Chondrocyte (in vitro differentiated cells): ENCODE measurements at places on chromosomes 12 and 14. TPM values are rescaled to one million over a fixed set of nuclear protein-coding genes. Genes with fewer than 3 reads are reported as not detected.

GRCh38 chr12:3595721-3596120 lies 104.7 kb downstream of the PRMT8 start:
- no peak overlapping the region for H3K4me3 ChIP-seq
- H3K36me3 ChIP-seq = no peaks in the 10 kb centered on the region
- no peaks in the 10 kb centered on the region for H3K4me1 ChIP-seq
- DNase-seq = peak; percentile 59

DNA sequence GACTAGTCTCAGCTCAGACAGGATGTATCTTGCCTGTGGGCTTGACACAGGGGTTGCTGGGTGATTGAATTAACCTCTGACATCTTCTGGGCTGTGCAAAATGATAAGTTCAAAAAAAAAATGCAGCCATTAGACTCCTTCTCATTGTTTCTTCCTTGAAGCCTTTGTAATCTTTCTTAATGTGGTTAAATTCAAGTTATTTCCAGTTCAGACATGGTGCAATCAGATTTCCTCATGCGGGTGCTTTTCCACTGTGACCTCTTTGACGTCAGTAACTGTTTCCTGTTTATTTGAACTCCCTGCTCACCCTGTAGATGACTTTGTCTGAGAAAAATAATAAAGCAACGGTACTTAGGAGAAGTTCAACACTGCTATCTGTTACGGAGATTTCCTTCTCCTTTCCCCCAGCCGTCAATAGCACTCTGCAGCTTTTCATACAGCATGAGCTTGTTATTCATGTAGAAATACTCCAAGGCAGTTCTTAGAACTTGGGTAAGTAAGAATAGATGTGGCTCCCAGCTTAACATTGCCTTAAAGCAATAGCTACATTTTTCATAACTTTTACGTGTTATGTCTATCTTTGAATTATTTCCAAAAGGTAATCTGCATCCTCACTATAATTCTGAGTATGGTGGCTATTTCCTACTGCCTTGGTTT lies 155.5 kb downstream of the PRKCH start:
- H3K4me1 ChIP-seq = peaks cover 69% of the 10 kb centered on the region
- peak overlapping the region; percentile 18 for H3K4me3 ChIP-seq
- H3K27ac ChIP-seq = peak overlapping the region; percentile 91

- H3K36me3 ChIP-seq = peaks cover 14% of the 10 kb centered on the region
- peaks cover 16% of the 10 kb centered on the region for H3K4me1 ChIP-seq
- no peak for DNase-seq
- H3K4me3 ChIP-seq = no peak overlapping the region
These were observed 49.0 kb upstream of the ISM2 start for GRCh38 chr14:77547512-77548180.

- H3K36me3 ChIP-seq = no peaks in the 10 kb centered on the region
- no peak for DNase-seq
- peaks cover under 1% of the 10 kb centered on the region for H3K4me1 ChIP-seq
- no peak overlapping the region for H3K27ac ChIP-seq
- H3K27me3 ChIP-seq = no peaks in the 10 kb centered on the region
These were observed 9.2 kb downstream of the EXOC3L4 start for GRCh38 chr14:103103461-103104388.

The PLEKHG7 gene
- total RNA-seq = not detected in 3 replicates

The CAPRIN2 gene
- 23.7 to 28.3 TPM (median 25.3 TPM) in 3 replicates for total RNA-seq

DNA sequence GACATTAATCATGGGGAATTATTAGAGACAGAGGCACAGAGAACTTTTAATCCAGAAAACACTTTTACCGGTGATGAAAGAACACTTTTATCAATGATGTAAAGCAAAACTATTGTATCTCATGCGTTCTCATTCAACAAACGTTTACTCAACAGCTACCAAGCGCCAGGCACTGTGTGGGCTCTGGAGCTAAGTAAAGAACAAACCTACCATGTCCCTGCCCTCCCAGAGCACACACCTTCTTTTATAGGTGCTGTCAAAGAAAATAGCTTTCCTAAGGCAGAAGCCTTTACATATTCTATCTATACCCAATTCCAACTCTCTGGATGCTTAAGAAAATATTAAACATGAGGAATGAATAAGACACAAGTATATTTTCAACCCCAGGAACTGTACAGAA lies 91.1 kb downstream of the FOXN3 start:
- DNase-seq = no peak
- H3K4me1 ChIP-seq = peaks cover 42% of the 10 kb centered on the region
- H3K4me3 ChIP-seq = no peak overlapping the region
- no peaks in the 10 kb centered on the region for H3K27me3 ChIP-seq

DNA sequence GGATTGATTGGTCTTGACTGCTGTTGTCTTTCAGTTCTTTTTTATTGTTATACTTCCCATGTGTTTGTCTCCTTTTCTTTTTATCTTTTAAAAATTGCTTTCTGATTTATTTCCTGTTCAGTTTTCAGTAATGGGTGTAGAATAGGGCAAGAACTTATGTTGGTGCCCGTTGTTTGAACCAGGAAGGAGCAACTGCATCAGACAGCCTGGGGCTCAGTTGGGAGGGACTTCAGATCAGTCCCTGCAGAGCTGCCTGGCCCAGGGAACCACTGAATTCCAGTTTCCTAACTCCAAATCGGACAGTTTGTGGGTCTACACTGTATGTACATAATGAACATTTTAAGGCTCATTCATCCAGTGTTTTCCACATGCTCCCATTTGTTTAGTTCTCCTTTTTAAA lies 64.9 kb downstream of the FBXO34 start:
- no peak overlapping the region for H3K27ac ChIP-seq
- no peak overlapping the region for H3K4me3 ChIP-seq
- peaks cover 53% of the 10 kb centered on the region for H3K4me1 ChIP-seq
- H3K36me3 ChIP-seq = no peaks in the 10 kb centered on the region

DNA sequence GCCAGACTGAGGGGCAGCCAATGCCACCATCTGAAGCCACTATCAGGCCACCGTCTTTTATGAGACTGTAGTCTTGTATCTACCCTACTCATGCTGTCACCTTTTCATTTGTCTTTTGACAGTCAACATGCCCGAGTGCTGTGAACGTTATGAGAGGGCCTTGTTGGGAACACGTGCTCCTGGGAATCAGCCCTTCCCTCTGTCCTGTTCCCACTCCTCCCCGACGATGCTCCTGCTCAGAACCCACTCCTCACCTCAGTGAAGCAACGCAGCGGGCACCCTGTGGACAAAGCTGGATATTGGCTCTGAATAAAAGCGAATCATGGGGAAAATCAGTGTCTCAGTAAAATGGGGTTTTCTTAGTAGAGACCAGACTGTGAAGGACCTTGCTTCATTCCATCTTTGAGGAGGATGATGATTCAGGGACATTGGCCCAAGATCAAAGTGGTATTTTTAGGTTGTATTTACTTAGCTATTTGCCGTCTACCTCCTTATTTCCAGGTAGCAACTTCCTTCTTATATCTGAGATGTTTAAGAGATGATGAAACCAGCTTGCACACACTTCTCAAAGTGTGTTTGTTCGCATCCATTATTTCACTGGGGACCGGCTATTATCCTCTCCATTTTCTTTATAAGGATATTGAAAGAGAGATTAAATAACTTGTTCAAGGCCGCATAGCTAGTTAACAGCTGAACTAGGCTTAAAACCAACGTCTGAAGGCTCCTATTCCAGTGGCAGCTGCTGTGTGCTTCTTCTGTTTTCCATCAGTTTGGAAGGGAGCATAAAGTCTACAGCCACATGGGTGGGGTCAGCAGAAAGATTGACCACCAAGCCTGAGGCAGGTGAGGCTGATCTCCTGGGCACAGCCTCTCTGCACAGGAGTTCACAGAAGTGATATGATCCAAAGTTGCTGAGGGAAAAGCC lies 43.9 kb upstream of the CTDSP2 start:
- H3K27me3 ChIP-seq = no peaks in the 10 kb centered on the region
- H3K27ac ChIP-seq = peak overlapping the region; percentile 97
- H3K4me1 ChIP-seq = peaks cover 87% of the 10 kb centered on the region
- no peak for DNase-seq
- H3K4me3 ChIP-seq = no peak overlapping the region

The KLHL33 gene
- total RNA-seq = not detected in 3 replicates

The HOXC9 gene
- not detected in 3 replicates for total RNA-seq

DNA sequence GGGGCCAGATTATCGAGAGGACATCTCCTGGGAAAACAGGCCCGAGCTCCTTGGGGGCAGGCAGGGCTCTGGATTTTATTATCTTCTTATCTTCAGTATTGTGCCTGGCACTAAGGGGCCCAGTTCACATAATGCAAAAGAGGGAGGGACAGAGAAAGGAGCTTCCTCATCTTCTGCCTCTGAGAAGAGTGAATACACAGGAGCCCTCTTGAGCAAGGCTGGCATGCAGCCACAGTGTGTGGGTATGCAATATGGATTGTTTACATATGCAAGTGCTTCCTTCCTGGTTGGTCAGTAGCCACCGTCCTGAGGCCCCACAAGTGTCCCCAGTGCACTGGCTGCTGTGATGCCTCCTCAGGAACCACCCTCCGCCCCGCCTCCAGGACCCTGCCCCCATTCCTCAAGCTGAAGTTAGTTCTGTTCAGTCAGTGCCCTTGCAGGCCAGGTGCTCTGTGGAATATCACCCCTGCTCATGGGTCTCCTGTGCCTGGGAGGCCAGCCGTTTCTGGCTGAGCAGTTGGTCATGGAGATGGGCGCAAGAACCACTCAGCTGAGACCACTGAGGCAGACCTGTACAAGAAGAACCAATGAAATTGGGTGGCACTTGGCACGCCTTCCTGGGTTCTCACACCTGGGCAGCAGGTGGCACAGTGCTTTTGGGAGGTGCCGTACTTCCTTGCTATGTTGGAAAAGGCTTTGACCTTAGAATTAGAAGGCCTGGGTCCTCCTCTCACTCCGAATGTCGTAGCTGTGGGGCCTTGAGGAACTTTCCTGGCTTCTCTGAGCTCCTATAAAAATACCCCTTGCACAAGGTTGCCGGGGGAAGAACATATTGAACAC lies 35.1 kb upstream of the ACTN1 start:
- H3K36me3 ChIP-seq = no peaks in the 10 kb centered on the region
- H3K27ac ChIP-seq = peak overlapping the region; percentile 61
- H3K4me3 ChIP-seq = no peak overlapping the region

GRCh38 chr12:19189522-19189921 lies 60.0 kb downstream of the PLEKHA5 start:
- H3K4me1 ChIP-seq = peaks cover 32% of the 10 kb centered on the region
- H3K36me3 ChIP-seq = no peaks in the 10 kb centered on the region
- no peaks in the 10 kb centered on the region for H3K27me3 ChIP-seq
- DNase-seq = no peak
- peak overlapping the region; percentile 85 for H3K27ac ChIP-seq
- H3K4me3 ChIP-seq = no peak overlapping the region

DNA sequence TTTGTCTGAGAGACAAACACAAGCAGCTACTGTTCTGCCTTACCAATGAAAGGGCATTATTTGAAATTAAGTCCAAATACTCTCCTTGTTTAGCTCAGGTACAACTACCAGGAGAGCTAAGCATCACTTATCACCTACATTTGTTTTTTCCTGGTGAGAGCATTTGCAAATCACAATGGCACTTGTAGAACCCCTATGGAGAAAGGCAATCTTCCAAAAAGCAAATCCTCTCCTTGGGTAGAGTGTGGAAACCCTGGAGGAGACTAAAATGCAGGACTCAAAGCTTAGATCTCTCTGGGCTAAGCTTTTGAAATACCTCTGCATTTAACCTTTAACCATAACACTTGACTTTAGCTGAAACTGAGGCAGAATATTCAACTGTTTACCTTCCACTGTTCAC lies 20.8 kb downstream of the GTSF1 start:
- H3K36me3 ChIP-seq = no peaks in the 10 kb centered on the region
- H3K4me1 ChIP-seq = no peaks in the 10 kb centered on the region
- no peak for DNase-seq
- no peak overlapping the region for H3K27ac ChIP-seq

- no peak overlapping the region for H3K27ac ChIP-seq
- H3K4me3 ChIP-seq = no peak overlapping the region
- peaks cover 21% of the 10 kb centered on the region for H3K4me1 ChIP-seq
These were observed 7.1 kb upstream of the KRT84 start for GRCh38 chr12:52392465-52393007.
